ENCODE measurements at places on chromosomes 2 and 18.

GRCh38 chr2:64141674-64142405 is 2.4 kb downstream of the PELI1 start:
- no peak for DNase-seq

- no peak for DNase-seq
Observed at GRCh38 chr2:96830044-96830562, 13.7 kb downstream of the ANKRD23 start.

- DNase-seq: no peak
Observed at GRCh38 chr2:9905413-9905812, 46.1 kb upstream of the GRHL1 start.

DNA sequence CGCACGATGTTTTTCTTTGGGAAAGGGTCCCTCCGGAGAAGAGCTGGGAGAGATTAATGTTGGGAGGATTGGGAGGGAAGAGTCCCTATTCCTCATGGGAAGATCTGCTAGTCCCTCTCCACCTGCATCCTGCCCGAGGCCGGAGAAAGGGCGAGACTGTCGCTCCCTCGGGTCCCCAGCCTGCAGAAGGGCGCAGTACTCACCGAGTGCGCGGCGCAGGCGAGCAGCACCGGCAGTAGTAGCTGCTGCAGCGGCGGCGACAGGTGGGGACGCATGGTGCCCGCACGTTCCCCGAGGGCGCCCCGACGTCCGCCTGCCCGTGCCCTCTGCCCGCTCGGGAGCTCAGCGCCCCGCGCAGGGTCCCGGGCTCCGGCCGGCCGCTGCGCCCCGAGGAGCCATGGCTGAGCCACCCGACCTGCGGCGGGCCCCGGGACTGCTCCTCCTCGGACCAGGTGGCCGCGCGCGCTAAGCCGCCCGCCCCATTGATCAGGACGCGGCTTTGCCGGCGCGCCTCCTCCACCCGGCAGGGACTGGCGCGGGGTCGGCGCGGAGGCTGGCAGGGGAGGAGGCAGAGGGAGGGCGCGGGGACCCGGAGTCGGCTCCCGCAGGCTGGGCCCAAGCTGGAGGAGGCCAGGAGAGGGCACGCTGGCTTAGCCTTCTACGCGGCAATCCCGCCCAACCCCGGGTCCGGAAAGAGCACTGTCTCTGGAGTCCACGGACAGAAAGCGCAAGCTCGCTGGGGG is at the start of gene SCTR:
SCTR (minus strand) TSS at position 532 of the 743 bp plus-strand sequence; CDS start at position 275, 257 bp downstream.
- no peak for DNase-seq

- DNase-seq: no peak
Observed at GRCh38 chr2:239639421-239640185, 238.8 kb upstream of the HDAC4 start.

DNA sequence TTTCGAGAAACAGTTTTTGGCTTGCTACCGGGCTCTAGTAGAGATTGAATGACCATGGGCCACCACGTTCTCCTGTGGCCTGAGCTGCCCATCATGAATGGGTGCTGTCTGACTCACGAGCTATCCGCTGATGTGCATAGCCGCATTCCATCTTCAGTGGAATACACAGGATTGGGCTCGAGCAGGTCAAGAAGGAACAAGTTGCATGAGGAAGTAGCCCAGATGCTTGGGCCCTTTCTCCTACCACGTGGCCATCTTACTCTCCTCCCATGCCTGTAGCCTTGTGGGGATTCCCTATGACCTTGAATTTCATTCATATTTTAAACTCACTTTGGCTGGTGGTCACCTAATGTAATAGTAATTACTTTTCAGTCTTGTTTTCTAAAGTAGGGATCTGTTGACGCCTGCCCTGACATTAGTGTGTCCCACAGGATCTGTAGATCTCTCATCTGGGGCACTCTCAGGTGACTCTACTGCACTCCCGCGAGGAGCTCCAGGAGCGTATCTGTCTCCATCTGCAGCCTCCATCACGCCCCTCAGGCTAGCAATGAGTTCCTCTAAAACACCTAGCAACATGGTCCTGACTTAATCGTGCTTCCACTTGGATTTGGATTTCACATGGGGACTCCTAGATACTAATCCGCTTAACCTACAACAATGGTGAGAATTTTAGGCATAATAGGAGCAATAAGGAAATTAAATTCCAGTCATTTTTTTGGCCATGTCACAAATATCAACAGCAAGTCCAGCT is 67.8 kb downstream of the PSMG2 start:
- DNase-seq: no peak

DNA sequence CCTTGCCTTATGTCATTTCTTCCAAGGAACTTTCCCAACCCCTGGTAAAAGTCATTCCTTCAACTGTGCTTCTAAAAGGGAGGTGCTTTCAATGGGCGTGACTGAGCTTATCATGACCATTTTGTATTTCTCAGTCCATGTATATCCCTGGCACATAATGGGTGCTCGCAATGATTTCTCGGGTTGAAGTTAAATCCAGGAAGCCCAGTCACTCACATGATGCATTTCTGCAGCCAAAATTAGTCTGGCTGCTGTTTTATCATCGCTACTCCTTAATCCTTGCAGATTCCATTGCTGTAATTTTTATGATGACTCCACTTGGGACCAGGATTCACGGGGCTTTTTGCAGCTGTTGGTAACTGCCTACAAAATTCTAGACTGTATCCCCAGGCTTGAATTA is 25.9 kb upstream of the RFX8 start:
- no peak for DNase-seq

DNA sequence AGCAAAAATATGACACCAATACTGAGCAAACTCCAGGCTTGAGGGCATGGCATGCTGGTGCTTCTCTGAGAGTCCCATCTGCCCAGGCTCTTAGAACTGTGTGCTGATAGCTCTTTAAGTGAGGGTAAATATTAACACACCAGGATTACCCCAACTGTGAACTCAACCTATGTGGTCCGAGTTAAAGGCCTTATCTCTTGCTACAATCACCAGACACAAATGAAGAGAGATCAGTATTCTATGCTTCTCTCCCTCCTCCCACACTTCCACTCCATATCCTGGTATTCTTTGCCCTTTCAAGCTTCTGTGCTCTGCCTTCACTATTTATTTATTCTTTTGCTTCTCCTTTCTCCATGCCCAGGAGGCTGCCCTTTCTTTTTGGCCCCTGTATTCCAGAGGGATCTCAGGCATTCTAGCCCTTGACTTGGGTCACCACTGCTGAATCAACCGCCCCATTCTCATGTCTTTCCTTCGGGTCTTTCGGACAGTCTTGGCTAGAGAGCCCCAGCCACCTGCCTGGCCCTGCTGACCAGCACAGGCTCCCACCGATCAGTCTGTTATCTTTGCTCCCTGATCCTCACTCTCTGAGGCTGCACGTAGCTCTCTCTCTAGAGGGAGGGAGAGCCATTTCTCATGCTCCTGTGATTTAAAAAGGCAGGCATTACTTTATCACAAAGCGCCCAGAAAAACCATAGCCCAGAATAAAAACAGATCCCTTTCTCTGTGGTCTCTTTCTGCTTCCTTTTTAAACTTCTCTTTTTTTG is 17.2 kb upstream of the HK2 start:
- no peak for DNase-seq

GRCh38 chr2:163527381-163527780 is 208.4 kb downstream of the FIGN start:
- DNase-seq: no peak

DNA sequence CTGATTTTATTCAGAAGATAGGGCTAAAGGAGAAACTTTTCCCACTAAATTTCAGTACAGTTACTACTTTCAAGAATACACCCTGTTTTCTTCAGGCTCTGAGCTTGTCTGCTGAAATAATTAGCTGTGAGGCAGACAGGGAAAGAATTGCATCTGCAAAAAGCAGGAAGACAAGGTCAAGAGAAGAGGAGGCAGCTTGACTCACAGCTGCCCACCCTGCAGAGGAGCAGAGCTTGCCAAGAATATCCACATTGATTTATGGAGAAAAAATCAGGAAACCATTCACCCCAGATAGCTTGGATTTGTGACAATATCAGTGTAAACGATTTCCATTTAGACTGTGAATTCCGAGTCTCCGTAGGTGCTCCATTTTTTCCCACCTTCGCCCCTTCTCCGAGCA is 49.0 kb downstream of the ACTR2 start:
- no peak for DNase-seq

- no peak for DNase-seq
Observed at GRCh38 chr2:202014318-202014717, 19.3 kb upstream of the FZD7 start.

DNA sequence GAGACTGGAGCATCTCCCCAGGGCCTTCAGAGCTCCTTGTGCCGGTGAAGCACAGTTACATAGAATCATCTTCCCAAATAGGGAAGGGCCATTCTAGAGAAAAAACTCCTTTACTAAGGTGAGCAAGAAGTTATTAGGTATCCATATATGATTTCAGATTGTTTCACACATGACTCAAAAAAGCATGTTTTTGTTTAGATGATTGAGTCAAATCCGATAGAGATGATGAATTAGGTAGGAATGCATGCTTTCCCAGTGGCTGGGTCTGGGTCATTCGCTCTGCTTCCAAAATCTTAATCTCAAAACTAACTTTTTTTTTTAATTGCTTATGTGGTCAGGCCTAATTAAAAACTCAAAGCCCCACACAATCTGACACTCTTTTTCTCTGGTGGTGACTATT is 3.8 kb downstream of the NT5C1B start:
- DNase-seq: no peak

Measured in activated CD8-positive, alpha-beta memory T cell treated with anti-CD3 and anti-CD28 coated beads for 4 hours (primary cell).